Smooth muscle cell of bladder (primary cell): ENCODE measurements at places on chromosomes 5 and 9. TPM values are rescaled to one million over a fixed set of nuclear protein-coding genes. Genes with fewer than 3 reads are reported as not detected.

Gene AIF1L
- under 0.01 TPM in 2 replicates for total RNA-seq

Gene SH2D3C
- under 0.01 and 0.37 TPM in 2 replicates for total RNA-seq

Gene SPINK5
- total RNA-seq = under 0.01 TPM in 1 of 2 replicates, not detected in the other

Gene BTF3
- total RNA-seq = 201 and 214 TPM in 2 replicates

Gene GRAMD2B
- 12.8 and 21.5 TPM in 2 replicates for total RNA-seq

Gene GPR150
- 0.28 TPM in 2 replicates for total RNA-seq

Gene ODF2
- total RNA-seq = 30.0 and 39.2 TPM in 2 replicates

Gene TLE4
- 11.8 and 13.2 TPM in 2 replicates for total RNA-seq

Gene FBP2
- total RNA-seq = not detected in 2 replicates

Gene SLC34A1
- total RNA-seq = not detected in 2 replicates

Gene NUTM2G
- not detected in 2 replicates for total RNA-seq

Gene APBA1
- total RNA-seq = 3.6 and 7.1 TPM in 2 replicates

Gene SIT1
- total RNA-seq = not detected in 2 replicates
